ENCODE measurements at places on chromosomes 4 and X.

GRCh38 chrX:72308566-72309296 lies 3.0 kb upstream of the CITED1 start:
- no peak for DNase-seq

DNA sequence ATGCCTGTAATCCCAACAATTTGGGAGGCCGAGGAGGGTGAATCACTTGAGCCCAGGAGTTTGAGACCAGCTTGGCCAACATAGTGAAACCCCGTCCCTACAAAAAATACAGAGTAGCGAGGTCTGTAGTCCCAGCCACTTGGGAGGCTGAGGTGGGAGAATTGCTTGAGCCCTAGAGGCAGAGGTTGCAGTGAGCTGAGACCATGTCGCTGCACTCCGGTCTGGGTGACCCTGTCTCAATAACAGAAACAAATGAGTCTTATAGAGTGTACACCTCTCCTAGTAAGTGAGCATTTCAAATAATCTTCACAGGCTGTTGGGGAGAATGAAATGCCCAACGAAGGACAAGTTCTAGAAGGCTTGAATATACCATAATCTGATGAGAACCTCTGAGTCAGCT lies 5.5 kb downstream of the UCHL1 start:
- DNase-seq, result no peak

GRCh38 chrX:74344280-74344622 lies 40.3 kb downstream of the ZCCHC13 start:
- no peak for DNase-seq

DNA sequence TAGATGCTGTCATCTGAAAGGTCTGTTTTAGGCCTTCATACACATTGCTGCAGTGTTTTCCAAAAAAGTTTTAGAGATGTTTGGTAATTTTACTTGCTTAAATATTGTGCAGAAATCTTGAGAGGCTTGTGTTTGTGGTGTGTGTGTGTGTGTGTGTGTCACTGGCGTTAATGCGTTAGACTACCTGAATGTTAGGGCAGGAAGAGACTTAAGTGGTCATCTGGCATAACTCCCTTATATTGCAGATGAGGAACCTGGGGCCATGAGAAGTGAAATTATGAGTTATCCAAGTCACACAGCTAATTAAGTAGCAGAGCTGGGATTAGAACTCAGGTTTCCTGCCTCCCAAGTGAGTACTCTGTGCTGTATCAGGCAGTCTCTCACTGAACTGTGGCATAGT lies 1.4 kb downstream of the LSM6 start:
- DNase-seq, result no peak

DNA sequence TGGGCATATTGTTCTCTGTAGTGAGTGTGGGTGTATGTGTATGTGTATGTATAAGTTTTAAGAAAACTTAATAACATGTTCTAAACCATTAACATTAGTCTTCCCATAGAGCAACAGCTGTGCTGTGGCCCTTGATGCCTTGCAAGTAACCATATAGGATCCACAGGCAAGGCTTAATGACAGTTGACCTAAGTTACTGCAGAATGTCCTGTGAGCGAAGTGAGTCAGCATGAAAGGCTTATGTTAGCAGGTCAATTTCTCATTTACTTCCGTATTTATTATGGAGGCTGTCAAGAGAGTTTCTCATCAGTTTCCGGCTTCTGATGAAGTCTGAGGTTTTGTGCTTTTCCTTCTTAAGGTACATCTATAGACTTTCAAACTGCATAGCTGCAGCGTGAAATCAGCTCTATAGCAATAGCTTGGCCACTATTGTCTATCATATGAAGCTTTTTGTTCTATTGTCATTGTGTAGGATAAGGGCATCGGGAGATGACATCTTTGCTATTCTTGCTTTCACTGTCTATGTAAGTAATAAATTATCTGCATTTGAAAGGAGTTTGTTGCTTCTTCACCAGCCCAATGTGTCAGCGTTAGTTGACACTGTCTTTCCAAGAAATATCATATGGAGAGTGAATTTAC lies 1153.4 kb upstream of the AGA start:
- DNase-seq, result no peak

DNA sequence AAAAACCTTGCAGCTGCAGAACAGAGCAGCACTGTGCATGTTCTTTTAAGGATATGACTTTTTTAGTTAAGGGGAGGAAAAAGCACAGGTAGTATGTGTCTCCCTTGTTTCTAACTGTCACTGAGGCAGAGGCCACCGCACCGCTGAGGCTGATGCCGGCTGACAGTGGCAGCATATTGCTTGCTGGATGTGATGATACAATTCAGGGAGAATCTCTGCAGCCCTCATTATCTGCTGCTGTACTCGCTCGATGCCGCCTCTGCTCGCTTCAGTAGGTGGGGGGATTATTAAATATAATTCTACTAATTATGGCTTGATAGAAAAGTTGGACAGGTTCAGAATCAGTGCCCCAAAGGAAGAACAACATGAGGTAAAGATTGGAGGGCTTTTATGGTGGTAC lies 378.8 kb upstream of the NOCT start:
- no peak for DNase-seq

GRCh38 chr4:168621806-168622589 lies 125.1 kb downstream of the PALLD start:
- DNase-seq, result no peak

DNA sequence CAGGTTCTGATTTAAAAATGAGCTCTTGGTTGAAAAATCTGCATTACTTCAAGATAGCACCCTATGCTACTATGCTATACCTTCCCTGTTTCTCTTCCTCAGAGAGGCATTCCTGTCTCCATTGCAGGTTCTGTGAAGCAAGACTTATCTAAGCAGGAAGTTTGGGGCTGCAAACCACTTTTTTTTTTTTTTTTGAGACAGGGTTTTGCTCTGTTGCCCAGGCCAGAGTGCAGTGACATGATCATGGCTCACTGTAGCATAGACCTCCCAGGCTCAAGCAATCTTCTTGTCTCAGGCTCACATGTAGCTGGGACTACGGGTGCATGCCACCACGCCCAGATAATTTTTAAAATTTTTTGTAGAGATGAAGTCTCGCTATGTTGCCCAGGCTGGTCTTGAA lies 4.0 kb upstream of the CCNG2 start:
- no peak for DNase-seq

DNA sequence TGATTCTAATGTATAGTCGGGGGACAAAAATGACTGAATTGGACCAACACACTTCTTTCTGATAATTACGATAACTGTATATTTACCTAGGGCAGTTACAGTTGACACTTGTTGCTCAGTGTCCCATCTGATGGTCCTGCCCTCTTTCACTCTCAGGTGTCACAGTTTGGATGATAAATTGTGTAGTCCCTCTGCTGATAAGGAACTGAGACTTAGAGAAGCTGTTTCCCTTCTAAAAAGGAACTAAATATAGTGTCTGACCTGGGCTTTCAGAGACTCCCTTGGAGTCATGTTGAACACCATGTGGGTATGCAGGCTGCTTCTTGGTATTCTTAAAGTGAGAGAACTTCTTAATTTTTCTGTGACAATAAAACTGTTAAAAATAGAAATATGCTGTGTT lies 23.7 kb upstream of the PNPLA4 start:
- DNase-seq, result no peak

GRCh38 chr4:164935363-164935762 lies 42.1 kb downstream of the TRIM61 start:
- DNase-seq, result no peak

DNA sequence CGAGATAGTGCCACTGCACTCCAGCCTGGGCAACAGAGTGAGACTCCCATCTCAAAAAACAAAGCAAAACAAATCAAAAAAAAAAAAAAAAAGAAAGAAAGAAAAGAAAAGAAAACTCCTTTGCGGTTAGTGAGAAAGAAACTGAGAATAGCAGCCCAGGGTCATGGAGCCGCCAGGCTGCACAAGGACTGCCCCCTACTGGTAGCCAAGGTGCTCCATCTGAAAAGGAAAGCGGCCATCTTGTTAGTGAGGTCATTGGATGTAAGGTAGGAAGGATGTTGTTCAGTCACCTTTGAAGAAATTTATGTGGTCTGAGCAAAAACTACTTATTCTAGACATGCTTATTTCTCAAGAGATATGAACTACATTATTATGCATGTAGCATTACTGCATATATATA lies 660.6 kb upstream of the TENM3 start:
- no peak for DNase-seq

- no peak for DNase-seq
Observed at GRCh38 chrX:7362111-7362510, 214.2 kb upstream of the PUDP start.

DNA sequence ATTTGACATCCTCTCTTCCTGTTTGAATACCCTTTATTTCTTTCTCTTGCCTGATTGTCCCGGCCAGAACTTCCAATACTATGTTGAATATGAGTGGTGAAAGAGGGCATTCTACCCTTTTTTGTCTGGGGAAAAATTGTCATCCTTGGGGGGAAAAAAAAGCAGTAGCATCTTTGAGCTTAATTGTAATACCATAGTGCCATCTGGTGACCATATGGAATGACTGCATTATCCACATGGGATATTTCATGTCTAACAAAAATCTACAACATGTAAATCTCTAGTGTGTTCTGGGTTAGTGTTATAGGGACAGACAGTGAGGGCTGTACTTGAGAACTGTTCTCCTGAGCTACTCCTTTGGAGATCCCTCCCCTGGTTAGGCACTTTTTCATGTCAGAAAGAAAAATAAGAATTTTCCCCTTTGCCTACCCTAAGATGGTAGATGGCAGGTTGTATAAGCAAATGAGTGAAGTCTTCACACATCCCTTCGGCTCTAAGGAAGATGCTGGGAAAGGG lies 26.0 kb downstream of the CAPN6 start:
- DNase-seq, result no peak

- DNase-seq, result no peak
Observed at GRCh38 chrX:40151211-40152172, 53.7 kb upstream of the BCOR start.

- DNase-seq, result no peak
Observed at GRCh38 chrX:56233682-56234081, 1.5 kb downstream of the KLF8 start.

GRCh38 chr4:30068234-30068633 lies 651.9 kb upstream of the PCDH7 start:
- no peak for DNase-seq

GRCh38 chr4:39539089-39539611 lies 11.9 kb upstream of the UGDH start:
- no peak for DNase-seq

DNA sequence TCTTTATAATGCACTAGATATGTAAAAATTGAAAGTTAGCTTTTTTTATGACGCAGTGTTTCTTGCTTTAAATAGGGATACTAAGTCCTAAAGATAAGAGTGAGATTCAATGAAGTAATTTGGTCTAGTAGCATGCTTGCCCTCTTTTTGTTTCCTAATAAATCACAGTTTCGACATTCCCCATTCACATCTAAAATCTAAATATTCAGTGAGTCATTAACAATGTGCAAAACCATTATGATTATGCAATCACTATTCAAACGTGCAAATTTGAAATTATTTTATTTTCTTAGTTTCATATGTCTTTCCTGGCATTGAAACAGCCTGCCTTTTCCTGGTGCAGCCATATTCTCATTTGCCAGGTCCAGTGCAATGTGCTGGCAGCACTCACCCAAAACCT lies 1350.5 kb upstream of the PABPC4L start:
- no peak for DNase-seq

GRCh38 chrX:137143864-137144263 lies 110.1 kb upstream of the GPR101 start:
- no peak for DNase-seq

DNA sequence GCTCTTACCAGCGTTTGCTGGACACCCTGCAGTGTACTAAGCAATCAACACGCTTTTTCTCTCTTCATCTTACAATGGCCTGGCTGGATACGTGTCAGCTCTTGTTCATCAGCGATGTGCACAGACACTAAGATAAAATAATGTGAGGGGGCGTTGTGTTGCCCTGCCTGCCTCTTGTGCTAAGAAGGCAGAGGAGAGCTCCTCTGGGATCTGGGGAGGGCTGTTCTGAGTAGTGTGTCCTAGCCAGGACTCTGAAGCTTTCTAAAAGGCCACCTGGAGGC lies 49.7 kb downstream of the NELFA start:
- DNase-seq, result no peak

DNA sequence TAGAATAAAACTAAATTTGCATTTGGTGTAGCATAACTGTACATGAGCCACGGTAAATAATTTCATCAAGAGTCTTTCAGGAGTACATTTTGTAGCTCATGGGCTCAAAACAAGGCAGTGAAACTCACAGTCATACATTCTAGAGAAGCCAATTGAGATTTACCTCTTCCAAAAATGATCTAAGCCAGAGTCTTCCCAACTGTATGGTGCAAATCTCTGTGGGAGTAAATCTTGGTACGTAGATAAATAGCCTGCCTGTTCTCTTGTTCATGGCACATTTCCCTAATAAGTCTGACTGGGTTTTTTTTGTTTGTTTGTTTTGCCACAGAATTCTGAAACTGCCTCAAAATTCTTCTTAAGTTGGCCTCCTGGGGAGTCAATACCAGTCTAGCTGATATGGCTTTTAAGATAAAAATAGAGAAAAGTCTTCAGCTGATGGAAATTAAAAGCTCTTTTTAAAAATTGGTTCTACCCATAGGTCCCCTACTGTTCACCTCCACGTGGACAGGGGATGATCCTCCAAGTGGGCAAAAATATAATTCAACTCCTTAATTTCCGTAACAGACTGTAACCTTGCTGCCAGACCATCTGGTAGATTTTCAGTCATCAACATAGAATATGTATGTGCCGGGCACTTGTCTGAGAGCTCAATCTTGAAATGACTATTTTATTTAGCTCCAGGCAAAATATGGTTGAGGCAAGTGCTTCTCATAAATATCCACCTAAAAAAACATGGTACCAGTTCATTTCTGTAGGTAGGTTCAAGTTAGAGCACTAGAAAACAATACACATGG lies 365.4 kb downstream of the PDHA2 start:
- DNase-seq, result no peak

DNA sequence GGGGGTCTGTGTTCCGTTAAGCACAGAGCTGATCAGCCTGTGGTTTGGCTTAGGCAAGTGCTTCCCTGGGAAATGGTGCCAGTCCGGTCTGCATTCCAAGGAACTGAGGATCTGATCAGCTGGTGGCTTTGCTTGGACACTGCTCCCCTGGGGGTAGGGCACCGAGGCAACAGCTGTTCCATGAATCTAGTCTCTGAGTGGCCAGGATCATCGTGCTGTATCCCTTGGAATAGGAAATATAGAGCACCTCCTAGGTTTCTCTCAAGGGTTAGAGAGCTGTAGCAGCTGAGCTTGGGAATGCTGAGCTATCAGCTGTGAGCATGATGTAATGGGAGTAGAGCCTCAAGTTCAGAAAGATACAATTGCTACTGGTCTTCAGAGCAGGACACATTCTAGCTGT lies 863.9 kb downstream of the RAPGEF2 start:
- DNase-seq, result no peak

- no peak for DNase-seq
Observed at GRCh38 chr4:166941629-166942028, 292.7 kb downstream of the SPOCK3 start.

GRCh38 chr4:1511441-1512041 lies 105.3 kb upstream of the NKX1-1 start:
- no peak for DNase-seq

DNA sequence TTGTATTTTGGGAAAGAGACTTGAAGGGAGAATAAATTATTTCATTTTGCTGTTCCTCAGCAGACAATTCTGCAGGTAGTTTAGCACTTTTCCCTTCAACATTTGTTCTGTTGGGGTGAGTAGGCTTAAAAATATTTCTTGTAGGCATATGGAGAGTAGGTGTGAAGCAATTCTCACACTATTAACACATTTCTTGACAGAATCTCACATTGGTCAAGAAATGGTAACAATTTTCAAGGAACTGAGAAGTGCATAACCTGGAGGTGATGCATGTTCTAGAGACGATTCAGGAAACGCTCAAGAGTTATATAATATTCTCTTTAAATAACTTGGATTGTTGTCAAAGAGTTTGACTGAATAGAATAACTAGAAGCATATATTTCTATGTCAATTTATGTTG lies 658.2 kb downstream of the STIM2 start:
- DNase-seq, result no peak

GRCh38 chrX:139538907-139539790 lies 8.6 kb downstream of the F9 start:
- DNase-seq, result no peak
